ENCODE measurements at places on chromosomes 1 and 21.

GRCh38 chr1:226618380-226618779, 69.8 kb downstream of the STUM start:
- no peak for DNase-seq

DNA sequence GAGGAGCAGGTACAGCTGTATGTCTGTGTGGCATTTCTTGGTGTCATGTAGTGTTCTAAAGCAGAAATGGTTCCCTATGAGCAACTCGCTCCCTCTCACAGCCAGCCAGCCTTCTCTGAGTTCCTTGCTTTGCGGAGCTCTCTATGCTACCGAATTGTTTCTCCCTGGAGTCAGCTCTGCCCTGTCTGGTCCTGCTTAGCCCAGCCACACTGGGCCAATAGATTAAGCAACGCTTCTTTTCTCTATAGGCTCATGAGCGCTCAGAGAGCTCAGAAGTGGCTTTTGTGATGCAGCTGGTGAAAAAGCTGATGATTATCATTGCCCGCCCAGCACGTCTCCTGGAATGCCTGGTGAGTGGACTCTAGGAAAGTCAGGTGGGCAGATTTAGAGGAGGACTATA, 113.1 kb downstream of the PIK3R3 start:
- DNase-seq = no peak

GRCh38 chr1:201215531-201216357, 25.1 kb downstream of the IGFN1 start:
- no peak for DNase-seq

DNA sequence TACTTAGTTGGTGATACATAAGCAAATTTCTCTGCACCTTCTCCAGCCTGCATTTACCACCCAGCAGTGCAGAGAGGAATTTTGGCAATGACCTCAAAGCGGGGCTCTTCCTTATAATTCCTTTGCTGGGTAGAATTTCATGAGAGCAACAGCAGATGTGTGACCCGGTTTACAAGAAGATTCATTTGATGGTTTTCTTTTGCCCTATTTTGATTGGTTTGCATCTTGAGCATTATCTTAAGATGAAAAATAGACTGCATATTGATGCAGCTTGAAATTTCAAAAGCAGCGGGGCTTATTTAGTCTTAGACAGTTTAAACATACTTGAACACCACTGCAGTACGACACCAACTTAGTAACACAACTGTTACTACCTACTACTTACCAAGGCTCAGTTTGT, 378.9 kb downstream of the TTLL7 start:
- no peak for DNase-seq

DNA sequence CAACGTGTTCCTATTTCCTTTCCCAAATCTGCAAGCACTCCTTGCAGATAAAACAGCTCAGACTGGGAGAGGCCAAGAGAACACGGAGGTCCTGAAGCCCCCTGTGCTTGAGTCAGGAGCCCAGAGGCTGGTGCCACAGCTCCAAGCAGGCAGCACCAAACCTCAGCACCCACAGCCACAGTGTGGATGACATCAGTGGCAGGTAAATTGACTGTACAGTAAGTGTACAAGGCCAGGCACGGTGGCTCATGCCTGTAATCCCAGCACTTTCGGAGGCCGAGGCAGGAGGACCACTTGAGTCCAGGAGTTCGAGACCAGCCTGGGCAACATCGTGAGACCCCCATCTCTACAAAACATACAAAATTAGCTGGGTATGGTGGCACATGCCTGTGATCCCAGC, 1.9 kb upstream of the COL6A1 start:
- no peak for DNase-seq

DNA sequence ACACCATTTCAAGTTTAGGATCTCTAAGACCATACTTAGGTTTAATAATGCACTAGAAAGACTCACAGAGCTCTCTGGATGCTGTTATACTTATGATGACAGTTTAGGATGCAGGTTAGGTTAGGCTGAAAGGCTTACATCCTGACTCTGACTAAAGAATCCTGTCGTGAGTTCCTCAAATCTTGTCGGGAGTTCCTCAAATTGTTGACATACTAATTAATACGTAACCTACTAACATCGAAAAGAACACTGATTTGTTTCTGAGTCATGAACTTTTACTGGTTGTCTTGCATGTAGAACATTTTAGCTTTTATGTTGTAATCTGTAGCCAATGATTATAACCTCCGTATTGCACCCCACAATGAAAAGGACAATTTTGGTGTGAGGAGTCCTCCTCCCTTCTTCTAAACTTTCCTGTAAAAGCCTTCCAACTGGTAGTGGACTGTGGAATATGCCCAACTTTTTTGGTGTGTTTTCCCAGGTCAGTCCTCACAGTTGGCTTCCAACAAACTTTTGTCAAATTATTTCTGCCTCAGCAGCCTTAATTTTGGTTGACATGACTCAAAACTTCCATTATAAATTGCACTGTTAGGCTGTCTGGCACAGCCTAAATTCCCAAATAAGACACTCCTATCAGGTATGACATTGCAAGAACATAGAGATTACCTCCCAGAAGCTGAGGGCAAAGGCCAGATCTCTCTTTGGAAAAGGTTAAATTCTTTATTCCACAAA, 107.9 kb upstream of the PALMD start:
- DNase-seq = no peak

- no peak for DNase-seq
These were observed 623.2 kb upstream of the PKN2 start for GRCh38 chr1:88060750-88061491.

DNA sequence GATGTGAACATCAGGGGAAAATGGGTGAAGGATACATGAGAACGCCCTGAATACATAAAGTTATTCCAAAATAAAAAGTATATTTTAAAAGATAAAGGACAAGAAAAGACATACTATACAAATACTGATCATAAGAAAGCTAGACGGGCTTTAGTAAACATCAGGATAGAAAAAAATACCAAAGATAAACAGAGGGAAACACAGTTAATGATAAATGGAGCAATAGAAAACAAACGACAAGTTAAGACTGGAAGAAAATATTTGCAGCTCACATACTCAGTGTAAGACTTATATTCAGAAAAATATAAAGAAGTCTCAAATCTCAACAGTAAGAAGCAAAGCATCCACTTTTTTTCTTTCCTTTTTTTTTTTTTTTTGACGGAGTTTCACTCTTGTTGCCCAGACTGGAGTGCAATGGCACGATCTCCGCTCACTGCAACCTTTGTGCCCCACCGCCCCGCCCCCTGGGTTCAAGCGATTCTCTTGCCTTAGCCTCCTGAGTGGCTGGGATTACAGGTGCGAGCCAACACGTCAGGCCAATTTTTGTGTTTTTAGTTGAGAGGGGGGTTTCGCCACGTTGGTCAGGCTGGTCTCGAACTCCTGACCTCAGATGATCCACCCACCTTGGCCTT, 94.8 kb downstream of the OMA1 start:
- DNase-seq = no peak

GRCh38 chr1:55224729-55225128, 9.6 kb upstream of the USP24 start:
- DNase-seq = no peak

GRCh38 chr1:59122527-59122926, 174.4 kb upstream of the FGGY start:
- no peak for DNase-seq

DNA sequence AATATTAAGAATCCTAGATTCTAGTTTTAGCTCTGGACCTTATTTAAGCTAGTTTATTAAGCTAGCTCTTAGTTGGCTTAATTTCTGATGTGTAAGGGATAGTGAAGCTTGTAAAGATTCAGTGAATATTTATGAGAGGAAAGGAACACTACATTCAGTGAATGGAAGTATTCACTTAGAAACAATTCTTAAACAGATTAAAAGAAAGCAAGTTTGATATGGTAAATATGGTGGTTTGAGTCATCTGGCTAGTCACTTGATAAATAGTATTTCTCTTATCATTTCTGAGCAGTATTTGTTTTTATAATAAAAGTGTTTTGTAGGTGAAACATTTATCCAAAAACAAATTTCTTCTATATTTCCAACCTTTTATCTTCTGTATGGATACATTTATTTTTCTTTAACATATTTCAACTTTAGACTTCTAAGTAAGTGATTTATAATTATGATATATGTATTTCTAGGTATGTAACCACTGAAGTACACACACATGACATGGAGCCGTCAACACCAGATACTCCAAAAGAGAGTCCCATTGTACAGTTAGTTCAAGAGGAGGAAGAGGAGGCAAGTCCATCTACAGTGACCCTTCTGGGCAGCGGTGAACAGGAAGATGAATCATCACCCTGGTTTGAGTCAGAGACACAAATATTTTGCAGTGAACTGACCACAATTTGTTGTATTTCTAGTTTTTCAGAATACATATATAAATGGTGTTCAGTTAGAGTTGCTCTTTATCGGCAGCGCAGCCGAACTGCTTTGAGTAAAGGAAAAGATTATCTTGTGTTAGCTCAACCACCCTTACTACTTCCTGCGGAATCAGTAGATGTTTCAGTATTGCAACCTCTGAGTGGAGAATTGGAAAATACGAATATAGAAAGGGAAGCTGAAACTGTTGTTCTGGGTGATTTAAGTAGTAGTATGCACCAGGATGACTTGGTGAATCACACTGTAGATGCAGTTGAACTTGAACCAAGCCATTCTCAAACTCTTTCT, 55.6 kb downstream of the SUCO start:
- DNase-seq = no peak

All from activated CD4-positive, CD25-positive, alpha-beta regulatory T cell (primary cell).